Adrenal gland (tissue), 19 donors: ENCODE measurements at places on chromosomes 2 and 18. TPM values are rescaled to one million over a fixed set of nuclear protein-coding genes. Genes with fewer than 3 reads are reported as not detected.

HOXD3 gene
- 2.0 TPM for polyA plus RNA-seq

EML6 gene
- polyA plus RNA-seq: 10.9 TPM

NEUROD1 gene
- polyA plus RNA-seq: not detected

CCDC178 gene
- polyA plus RNA-seq: 0.16 TPM

GREB1L gene
- polyA plus RNA-seq: 1.5 TPM

TTN gene
- polyA plus RNA-seq: 4.3 TPM

CHST9 gene
- 0.18 TPM for polyA plus RNA-seq

HOXD8 gene
- 19.8 TPM for polyA plus RNA-seq

IL36A gene
- polyA plus RNA-seq: not detected

GPD2 gene
- polyA plus RNA-seq: 4.5 TPM

RSAD2 gene
- 3.9 TPM for polyA plus RNA-seq

CCBE1 gene
- polyA plus RNA-seq: 12.0 TPM

PLB1 gene
- polyA plus RNA-seq: 44.3 TPM

ELOA2 gene
- not detected for polyA plus RNA-seq

RGPD3 gene
- not detected for polyA plus RNA-seq

ADRA2B gene
- polyA plus RNA-seq: 5.5 TPM

TBR1 gene
- polyA plus RNA-seq: not detected

ABHD1 gene
- polyA plus RNA-seq: 4.4 TPM

PRKAG3 gene
- not detected for polyA plus RNA-seq

BOD1L2 gene
- polyA plus RNA-seq: not detected

TMEM200C gene
- 1.6 TPM for polyA plus RNA-seq

TMX3 gene
- 31.9 TPM for polyA plus RNA-seq

HYCC2 gene
- polyA plus RNA-seq: 11.7 TPM

CWC22 gene
- 9.2 TPM for polyA plus RNA-seq

CNTNAP5 gene
- polyA plus RNA-seq: not detected

IL1R1 gene
- 59.2 TPM for polyA plus RNA-seq

AQP12B gene
- not detected for polyA plus RNA-seq
